Myocyte (in vitro differentiated cells): ENCODE measurements at places on chromosomes 1 and 21. TPM values are rescaled to one million over a fixed set of nuclear protein-coding genes. Genes with fewer than 3 reads are reported as not detected.
A peak's percentile ranks its signal among the peaks of the same experiment; 100 is the strongest.

OR2L8 gene
- not detected in 2 replicates for total RNA-seq

F3 gene
- 5.0 and 5.1 TPM in 2 replicates for total RNA-seq

- peak; percentile 32 for DNase-seq
These were observed 124.2 kb downstream of the ATP6V1G3 start for GRCh38 chr1:198416296-198416695.

DNA sequence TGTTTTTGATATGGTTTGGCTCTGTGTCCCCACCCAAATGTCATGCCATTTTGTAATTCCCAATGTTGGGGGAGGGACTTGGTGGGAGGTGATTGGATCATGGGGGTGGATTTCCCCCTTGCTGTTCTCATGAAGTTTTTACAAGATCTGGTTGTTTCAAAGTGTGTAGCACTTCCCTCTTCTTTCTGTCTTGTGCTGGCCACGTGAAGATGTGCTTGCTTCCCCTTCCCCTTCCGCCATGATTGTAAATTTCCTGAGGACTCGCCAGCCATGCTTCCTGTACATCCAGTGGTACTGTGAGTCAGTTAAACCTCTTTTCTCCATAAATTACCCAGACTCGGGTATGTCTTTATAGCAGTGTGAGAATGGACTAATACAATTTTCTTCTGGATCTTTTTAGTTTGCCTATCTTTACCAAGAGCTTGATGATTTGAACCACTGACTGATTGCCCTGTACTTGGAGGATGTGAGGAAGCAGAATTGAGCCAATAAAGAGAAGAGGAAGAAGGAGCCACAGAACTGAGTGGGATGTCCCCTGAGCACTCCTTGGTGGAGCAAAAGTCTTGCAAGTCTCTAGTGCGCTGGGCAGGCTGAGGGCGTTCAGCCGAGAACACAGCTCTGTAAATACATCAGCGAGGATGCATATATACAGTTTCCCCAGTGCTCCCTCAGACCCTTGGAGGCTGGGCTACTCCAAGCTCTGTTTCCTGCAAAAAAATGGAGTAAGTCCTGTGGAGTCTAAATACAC, 102.6 kb downstream of the CYYR1 start:
- no peak for DNase-seq

GRCh38 chr1:109199710-109200109, 14.0 kb upstream of the SARS1 start:
- no peak for DNase-seq
